A673 (cell line): ENCODE measurements at places on chromosomes 5 and 9.

DNA sequence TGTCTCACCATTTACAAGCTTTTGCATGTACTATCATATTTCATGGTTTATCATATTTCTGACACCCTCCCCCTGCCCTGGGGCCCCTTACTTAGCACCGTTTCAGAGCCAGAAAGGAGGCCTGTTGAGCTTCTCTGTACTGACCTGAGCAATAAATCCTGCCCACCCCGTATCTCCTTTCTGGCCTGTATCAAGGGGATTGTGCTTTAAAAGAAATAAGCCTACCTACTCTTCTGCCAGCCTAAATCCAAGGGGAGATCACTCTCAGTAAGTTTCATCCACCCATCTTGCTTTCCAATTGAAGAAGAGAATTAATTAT, 54.0 kb upstream of the FST start:
- DNase-seq: no peak

DNA sequence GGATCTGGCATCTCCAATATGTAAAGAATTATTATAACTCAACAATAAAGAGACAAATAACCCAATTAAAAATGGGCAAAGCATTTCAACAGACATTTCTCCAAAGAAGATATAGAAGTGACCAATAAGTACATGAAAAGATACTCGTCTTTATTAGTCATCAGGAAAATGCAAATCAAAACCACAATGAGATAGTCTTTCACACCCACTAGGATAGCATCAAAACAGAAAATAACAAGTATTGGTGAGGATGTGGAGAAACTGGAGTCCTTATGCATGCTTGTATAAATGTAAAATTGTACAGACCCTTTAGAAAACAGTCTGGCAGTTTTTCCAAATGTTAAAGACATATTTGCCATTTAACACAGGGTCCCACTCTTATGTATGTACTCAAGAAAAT, 39.1 kb upstream of the ITGA1 start:
- no peak for DNase-seq

GRCh38 chr5:88391116-88391515, 122.5 kb upstream of the TMEM161B start:
- no peak for DNase-seq

DNA sequence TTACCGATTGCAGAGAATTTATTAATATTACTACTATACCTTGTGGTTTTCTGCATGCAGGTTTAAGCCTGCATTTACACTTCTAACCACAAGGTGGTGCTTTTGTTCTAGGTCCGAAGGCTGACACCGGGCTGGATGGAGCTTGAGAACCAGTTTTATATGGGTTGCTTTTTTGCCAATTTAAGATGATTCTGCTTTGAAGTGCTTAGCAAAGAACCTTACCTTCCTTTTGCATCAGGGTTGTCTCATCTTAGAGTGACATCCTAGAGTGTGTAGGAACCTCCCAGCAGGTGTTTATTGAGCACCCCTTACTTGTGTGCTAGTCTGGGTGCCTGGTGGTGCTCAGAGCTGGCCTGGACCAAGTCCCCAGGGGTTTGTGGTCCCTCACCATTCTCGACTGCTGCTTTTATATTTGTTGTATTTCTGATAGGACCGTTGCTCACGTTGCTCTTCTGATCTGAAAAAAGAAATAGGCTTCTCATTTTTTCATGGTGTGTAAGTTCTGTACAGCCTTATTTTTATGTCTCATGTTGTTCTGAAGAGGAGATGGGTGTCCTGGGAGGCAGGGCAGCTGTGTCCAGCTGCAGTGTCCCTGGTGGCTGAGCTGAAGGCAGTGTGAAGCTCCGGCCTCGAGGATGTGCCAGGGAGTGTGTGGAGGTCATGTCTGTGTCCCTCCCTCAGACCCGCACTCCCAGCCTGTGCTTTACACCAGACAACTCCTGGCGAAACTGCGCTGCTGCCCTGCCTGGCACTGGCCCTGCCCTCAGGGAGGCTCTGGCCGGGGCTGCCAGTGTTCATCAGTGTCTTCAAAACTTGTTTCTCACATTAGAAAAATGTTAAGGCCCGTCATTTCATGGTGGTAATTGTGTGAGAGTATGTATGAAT, 54.3 kb downstream of the EHMT1 start:
- peak; percentile 78 for DNase-seq

- DNase-seq: no peak
Measured at GRCh38 chr9:9299134-9299533, 1313.7 kb downstream of the PTPRD start.
